ENCODE measurements at places on chromosomes 6 and 20.

GRCh38 chr6:132512638-132513632, at the start of gene STX7:
Gene STX7 (minus strand): TSS chr6:132513116. CDS start chr6:132503530, 9,586 bp downstream.
- peak; percentile 80 for DNase-seq

DNA sequence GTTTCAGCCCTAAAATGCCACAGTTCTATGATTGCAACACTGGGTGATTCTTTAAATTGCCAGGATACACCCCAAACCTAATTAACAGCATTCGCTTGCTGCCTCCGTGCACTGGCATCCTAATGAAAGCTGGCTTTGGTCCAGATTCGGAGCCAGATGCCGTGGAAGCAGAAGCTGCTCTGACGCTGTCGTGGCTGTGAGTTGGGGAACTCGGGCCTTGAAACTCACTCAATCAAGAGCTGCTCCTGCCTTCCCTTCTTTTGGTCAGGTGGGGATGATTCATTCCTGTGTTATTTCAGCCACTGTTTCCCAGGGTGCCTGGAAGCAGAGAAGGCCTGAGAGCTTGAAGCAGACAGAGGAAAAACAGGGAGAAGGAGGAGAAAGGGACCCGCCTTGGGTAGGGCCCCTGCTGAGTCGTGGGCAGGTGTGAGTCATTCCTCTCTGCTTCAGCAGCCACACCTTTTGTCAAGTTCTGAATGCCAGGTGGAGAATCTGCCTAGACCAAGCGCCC, 36.2 kb upstream of the DSP start:
- DNase-seq, result no peak

DNA sequence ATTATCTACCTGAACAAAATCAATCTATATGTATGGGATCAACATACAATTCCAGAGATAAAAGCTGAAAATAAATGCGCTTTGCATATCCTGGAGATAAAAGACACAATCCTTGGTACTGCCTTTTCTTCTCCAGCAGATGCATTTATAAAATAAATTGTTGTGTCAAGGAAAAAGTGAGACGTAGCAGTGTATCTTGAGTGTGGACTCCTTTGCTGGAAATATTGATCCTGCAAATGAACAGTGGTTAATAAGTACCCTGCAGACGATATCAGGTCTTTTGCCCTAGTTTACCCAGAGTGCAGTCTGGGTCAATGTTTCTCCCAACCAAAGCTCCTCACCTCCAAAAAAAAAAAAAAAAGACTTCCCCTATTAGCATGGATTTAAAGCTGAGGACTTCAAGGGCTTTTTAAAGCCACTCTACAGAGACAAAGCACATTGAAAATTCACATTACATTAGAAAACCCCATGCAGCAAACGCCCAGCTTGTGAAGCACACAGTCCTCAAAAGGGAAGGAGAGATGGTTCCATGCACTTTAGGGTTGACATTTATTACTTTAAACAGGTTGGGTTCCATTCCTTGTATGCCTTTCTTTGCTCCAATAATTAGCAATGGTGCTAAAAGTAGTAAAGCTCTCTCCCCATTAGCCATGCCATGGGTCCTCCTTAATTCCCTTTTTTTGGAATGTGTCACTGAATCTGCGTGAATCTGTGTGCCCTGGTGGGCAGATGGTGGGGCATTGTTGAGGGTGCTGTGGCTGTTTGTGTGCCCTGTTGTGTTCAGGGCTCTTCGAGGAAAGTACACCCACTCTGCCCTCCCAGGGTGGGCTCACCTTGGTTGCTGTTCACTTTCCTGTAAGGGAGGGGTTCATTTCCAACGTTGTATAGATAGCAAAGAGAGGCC, 21.1 kb downstream of the FOXA2 start:
- DNase-seq, result no peak

GRCh38 chr20:25256226-25256859, 8.5 kb downstream of the PYGB start:
- no peak for DNase-seq

DNA sequence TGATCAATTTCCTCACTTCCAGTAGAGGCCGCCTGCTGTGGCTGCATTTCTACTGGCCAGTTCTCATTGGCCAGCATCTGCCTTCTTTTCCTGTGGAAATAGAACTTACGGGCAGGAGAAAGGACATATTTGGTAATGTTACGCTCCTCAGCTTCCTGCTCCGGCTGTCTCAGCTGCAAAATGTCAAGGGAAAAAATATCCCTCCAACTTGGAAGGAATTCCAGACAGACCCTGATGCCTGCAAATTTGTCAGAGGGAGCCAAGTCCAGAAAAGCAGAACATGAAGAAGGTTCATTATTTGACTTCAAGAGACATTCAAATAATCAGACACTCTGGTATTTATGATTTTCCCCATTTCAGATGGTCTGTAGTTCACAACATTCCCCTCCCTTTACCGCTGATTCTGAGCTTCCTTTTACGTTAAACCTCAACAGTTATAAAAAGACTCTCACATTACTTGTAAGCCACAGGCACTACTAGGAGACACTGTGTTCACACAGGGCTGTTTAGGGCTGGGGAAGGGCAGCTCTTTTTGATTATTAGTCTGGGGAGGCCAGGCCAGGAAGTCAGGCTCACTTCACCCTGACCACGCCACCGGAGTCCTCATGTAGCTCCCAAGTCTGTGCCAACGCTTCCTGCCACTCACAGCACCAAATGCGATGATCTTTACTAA, 179.6 kb upstream of the CCN2 start:
- DNase-seq, result no peak

GRCh38 chr20:14450256-14450655, 112.8 kb upstream of the FLRT3 start:
- DNase-seq, result no peak

GRCh38 chr6:65231616-65232015, 475.4 kb downstream of the EYS start:
- no peak for DNase-seq

- DNase-seq, result no peak
These were observed 164.9 kb upstream of the HEY2 start for GRCh38 chr6:125584468-125584939.

GRCh38 chr6:170271771-170272314, 19.0 kb downstream of the DLL1 start:
- DNase-seq, result peak; percentile 62

- DNase-seq, result no peak
These were observed 54.6 kb downstream of the LYRM4 start for GRCh38 chr6:5205877-5206850.

GRCh38 chr20:46349742-46350056, 41.4 kb upstream of the CDH22 start:
- no peak for DNase-seq

DNA sequence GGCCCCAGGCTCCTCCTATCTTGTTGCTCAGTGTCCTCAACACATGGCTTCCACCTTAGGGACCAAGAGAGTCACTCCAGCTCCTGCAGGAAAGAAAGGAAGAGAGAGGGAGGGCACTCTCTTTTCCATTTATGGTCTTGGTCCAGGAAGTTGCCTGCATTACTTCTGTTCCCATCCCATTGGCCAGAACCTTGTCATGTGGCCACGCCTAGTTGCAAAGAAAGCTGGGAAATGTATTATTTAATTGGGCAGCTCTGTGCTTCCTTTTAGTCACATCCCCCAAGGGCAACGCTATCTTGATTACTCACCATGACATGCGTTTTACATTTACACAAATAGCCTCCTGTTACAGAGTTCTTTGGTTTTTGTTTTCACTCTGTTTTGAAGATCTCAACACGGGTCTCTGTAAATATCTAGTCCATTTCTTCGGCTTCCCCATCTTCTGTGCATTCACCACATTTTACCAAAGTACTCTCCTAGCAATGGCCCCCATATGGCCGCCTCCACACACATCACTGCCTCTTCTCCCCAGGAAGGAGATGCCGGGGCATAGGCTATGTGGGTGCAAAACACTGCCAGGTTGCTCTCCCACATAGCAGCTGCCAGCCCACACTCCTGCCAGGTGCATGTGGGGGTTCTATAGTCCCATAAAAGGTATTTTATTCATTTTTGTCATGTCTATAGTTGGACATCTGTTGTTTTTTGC, 35.7 kb upstream of the ZMYND8 start:
- DNase-seq, result no peak

- DNase-seq, result no peak
These were observed 19.3 kb upstream of the SYNDIG1 start for GRCh38 chr20:24450177-24450576.

- no peak for DNase-seq
These were observed 43.7 kb downstream of the JAG1 start for GRCh38 chr20:10629946-10630650.

DNA sequence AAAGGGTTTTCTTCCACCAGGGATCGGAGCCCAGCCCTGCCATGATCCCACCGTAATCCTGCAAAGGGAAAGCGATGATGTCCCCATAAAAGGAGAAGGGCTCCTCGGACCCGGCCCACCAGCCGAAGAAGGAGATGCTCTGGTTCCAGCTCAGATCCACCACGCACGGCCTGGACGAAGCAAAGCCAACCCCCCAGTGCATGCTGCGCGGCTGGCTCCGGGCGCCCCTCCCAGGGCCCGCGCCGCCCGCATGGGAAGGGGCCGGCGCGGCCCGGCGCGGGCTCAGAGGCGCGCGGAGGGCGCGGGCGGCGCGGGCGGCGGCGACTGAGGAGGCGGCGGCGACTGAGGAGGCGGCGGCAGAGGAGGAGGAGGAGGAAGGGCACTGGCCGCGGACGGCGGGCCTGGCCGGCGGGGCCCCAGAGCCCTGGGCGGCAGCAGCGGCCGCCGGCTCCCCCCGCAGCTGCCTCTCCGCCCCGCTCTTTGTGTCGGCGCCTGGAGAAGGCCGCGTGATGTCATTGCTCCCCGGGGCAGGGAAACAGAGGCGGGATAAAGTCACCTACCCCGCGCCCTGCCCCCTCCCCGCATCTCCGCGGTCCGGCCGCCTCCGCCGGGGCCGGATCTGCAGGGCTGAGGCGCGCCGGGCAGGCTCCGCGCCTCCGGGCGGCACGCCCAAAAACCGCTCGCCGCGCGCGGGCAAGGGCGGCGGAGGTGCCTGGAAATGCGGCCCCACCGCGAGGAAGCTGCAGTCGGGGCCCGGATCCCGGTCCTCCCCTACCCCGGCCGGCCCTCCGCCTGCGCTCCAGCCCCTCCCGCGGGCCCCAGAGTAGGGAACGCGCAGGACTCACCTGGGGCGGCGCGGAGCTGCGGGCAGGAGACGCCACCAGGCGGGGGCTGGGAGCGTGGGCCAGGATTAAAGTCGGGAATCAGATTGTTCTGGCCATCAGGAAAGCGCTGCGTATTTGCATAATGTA, at the start of gene FAXC:
Gene FAXC (minus strand): TSS at position 504 of the 971 bp plus-strand sequence. CDS start 302 bp downstream, at position 202.
- no peak for DNase-seq

- DNase-seq, result no peak
These were observed 42.1 kb upstream of the SRF start for GRCh38 chr6:43128926-43129325.

- no peak for DNase-seq
These were observed 227.4 kb downstream of the DLL1 start for GRCh38 chr6:170063431-170063830.
